ENCODE measurements at places on chromosomes 16 and 17.

- DNase-seq, result peak; percentile 57
Measured at GRCh38 chr16:67101311-67102082, 8.2 kb upstream of the PHAF1 start.

- no peak for DNase-seq
Measured at GRCh38 chr17:77719806-77720205, 238.7 kb upstream of the TNRC6C start.

DNA sequence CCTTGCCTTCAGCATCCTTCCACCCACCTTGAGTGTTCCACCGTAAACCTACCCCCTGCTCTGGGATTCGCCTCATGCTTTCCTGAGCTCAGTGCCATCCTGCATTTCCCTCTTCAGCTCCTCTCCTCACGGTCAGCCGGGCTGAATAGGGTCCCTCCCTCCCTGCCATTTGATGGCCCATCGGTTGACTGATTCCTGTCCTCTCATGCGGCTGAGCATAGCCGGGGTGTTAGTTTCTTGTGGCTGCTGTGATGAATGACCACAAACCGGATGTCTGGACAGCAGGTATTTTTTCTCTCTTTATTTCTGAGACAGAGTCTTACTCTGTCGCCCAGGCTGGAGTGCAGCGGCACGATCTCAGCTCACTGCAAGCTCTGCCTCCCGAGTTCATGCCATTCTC is 44.1 kb upstream of the MGAT5B start:
- no peak for DNase-seq

DNA sequence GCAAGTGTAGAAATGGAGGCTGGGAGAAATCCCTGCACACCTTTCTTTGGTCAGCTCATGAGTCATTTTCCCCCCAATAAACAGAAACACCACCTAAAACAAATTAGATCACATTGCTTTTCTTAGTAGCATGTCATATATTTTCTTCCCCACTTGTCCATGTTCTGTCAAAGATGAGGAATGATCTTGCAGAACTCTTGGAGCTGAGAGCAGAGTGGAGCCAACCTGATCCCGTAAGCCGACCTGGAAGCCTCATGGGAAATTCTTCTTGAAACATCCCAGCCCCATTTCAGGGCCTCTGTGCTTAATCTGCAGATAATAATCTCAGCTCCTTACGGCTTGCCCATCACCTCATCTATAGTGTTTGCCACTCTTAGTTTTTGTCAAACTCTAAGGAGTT is 284.6 kb upstream of the ELAC2 start:
- DNase-seq, result no peak

DNA sequence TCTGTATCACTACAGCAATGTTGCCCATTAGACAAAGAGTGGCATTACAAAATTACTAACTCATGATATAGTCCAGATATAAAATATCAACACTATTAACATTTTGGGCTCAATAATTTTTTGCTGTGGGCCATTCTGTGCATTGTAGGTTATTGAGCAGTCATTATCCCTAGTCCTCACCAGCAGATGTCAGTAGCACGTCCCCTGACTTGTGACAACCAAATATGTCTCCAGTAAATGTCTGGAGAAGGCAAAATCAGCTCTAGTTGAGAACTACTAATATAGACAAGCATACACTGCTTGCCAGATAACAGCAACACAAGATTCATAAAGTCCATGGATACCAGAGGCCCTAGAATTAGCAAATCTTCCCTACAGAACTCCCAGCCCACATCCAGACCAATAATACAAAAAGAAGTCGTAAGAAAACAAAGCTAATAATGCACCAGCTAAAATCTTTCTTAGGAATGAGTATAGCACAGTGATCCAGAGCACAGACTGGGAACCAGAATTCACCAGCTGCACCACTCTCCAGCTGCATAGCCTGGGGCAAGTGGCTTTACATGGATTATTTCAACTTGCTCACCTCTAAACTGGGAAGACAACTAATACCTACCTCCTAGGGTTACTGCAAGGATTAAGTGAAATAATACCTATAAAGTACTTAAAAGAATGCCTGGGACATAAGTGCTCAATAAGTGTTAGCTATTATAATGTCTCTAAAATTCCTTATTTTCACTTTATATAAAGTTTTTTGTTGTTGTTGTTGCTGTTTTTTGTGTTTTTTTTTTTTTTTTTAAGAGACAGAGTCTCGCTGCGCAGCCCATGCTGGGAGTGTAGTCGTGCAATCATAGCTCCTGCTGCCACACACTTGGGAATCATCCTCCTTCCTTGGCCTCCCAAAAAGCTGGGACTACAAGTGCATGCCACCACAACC is 23.7 kb downstream of the HELZ start:
- DNase-seq, result no peak

- DNase-seq, result no peak
Measured at GRCh38 chr16:630249-630814, 453 bp upstream of the WFIKKN1 start.

- no peak for DNase-seq
Measured at GRCh38 chr17:53629188-53629587, 193.5 kb upstream of the KIF2B start.

DNA sequence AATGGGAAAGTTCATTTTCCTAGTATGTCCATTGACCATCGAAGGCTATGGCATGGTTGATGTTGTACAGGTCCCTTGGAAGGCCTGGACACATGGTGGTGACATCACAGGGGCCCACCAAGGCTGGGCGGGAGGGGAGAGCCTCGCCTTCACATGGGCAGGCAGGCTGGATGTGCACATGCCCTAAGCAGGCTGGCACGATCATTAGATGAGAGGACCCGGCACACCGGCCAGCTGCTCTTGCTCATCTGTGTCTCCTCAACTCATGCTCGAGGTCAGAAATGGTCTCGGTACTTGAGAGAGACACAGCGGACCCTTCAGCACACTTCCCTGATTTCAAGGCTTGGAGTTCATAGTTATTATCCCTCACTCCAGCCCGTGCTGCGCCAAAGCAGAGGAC is 416.9 kb upstream of the ZFHX3 start:
- DNase-seq, result no peak

DNA sequence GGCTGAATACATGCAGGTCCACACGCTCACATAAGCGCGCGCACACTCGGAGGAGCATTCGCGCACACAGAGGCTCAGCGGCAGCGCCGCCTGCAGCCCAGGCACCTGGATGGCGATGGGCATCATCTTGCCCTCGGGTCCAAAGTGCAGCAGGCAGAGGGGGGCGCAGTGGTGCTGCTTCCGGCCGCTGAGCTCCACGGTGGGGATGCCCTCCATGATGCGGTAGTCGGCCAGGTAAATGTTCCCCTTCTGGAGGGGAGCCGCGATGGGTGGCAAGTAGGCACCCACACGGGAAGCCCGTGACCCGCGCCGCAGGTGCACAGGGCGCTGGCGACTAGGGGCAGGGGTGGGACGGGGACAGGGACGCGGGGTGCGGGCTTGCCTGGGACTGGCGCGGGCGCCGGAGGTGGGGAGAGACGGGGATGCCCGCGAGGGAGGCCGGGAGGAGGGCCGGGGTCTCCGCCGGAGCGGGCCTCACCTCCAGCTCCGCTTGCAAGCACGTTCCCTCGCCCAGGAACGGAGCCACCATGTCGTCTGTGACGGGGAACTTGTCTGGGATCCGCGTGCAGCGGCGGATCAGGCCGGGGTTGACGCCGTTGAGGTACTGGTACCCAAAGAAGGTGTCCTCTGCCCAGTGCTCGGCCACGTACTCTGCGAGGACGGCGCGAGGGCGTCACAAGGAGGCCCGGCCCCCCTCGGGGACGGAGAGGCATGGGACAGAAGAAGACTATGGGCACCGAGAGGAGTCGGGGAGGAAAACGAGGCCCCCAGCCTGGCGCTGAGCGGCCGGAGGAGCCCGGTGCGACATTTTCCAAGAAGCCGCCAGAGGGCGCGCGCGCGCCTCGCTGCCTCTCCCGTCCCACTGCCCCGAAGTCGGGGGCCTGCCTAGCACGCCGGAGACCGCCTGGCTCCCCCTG is 8.0 kb downstream of the ALOX12B start:
- DNase-seq, result peak; percentile 88

DNA sequence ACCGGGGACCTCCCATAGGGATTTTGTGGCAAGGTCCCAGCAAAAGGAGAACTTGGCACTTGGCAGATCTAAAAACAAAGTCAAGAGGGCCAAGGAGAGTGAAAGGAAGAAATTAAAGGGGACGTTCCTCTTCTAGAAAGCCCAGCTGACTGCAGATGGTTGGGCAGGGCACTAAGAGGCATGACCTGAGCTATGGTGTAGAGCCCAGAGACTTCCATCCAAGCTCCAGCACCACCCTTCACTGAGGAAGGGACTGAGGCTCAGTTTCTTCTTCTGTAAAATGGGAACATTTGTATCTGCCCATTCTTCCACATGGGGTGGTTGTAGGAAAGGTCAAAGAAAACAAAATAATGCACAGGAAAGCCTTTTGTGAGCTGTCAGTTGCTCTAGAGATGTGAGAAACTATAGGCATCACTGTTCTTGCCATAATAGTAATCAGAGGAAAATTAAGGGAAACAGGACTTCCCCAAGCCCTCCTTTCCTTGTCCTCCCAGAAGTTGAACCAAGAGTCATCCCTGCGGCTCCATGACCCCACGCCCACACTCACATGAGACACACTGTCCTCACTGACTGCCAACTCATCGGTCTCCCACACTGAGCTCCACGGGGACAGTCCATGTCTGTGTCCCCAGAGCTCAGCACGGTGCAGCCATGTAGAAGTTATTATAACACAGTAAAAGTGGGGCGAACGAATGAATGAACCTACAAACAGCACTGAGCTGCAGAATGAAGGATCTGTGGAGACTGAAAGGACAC is 10.4 kb downstream of the CD300LF start:
- DNase-seq, result no peak

GRCh38 chr16:46842192-46842895 is 11.4 kb upstream of the C16orf87 start:
- DNase-seq, result no peak

- DNase-seq, result no peak
Measured at GRCh38 chr16:84670063-84670462, 21.8 kb downstream of the KLHL36 start.

GRCh38 chr16:2092866-2093265 is 42.8 kb downstream of the PKD1 start:
- DNase-seq, result no peak

DNA sequence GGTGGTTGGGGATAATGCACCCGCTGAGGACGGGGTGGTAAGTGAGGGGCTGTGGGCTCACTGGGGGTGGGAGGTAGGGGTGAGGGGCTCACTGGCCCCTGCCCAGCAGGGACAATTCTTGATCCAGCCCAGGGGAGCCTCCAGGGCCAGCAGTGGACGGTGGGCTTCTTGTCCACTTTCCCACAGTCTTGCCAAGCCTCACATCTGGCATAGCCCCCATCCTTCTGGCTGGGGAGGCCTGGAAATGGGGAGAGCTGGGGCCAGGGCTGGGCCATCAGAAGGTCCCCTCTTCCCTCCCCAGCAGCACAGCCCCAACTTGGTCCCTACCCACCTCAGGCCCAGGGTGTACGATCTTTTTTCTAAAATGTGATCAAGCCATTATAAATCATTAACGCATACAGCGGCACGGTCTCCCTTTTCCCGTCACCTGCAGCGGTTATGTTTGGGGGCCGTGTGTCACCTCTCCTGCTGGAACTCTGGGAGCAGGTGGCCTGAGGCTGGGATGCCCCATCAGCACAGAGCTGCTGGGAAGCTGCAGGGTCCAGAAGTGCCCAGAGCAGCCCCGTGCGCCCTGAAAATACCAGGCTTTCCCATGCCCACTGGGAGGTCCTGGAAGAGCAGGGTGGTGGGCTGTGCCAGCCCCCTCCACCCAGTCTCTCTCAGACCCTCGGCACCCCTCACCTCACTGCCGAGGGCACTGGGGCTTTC is 7.2 kb upstream of the SETD6 start:
- no peak for DNase-seq

DNA sequence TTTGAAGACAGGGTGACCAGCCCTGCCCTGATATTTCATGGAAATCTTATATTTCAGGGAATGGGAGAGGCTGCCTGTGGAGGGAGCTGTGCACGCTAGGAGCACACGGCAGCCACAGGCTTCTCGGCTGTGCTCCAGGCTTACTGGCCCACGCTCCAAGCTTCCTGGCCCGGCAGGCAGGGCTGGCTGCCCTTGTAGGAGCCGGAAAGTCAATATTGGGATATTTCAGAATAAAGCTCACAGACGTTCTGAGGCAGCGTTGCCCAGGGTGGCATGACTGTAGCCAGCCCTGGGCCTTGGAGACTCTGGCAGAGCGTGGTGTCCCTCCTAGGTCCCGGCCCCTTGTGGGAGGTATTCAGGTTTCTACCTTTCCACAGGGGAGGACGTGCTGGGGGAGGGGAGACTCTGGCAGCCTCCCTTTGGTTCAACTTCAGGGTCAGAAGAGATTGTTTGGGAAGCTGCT is 95.6 kb downstream of the NPIPB11 start:
- DNase-seq, result no peak

- no peak for DNase-seq
Measured at GRCh38 chr17:39525801-39526506, 64.7 kb downstream of the CDK12 start.

GRCh38 chr17:77647531-77647930 is 311.0 kb upstream of the TNRC6C start:
- no peak for DNase-seq

DNA sequence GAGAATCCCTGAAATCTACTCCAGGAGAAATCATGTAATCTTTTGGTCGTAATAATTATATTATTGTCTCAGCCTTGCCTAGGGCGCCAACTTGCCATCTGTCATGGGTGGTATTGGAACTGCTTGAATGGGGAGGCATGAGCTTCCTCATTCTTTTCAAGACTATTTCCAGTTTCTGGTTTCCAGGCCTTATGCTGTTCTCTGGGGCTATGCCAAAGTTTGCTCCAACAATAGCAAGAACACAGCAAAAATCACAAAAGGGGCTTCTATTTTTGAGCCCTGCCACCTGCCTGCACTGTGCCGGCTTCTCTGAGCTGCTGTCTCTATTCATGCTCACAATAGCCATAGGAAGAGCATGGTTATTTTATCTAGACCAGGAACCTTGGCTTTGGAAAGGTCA is 111.7 kb downstream of the SPECC1 start:
- no peak for DNase-seq

DNA sequence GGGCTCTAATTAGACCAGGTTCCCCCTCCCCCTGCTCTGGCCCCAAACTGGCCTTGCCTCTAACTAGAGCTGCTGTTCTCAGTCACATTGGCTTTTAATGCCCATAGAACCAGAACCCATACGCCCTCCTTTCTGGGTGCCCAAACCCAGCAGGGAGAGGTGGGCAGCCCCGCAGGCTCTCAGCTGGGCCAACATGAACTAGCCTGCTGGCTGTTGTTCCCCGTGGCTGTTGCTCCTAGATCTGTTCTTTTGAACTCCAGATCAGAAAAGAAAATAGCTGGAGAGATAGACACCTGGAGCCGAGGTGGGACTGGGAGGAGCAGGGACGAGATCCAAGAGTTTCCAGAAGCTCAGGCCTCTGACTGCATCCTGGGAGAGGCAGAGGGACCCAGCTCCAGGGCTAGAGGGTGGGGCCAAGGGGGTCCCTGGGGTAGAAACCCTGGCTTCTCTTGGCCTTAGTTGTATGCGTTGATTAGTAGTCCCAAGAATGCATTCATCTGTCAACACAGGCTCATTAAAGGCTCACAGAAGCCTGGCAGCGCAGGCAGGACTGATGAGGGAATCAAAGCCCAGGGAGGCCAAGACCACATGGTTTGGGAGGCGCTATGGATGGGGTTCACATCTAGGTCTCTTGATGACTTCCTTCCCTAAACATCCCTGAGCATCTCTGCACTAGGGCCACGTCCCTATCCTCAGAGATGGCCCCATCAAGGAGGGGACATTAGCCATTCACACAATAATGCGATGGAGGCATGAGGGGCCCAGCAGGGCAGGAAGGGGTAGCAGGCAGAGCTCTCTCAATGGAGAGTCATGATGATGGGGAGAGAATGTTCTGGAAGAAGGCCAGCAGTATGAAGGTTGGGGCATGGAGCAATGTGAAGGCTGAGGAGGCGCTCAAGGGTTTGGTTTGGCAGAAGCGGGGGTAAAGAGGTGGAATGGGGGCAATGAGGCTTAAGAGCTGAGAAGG is 1.3 kb upstream of the CPSF4L start:
- no peak for DNase-seq

GRCh38 chr16:54538276-54538675 is 251.7 kb upstream of the IRX3 start:
- DNase-seq, result no peak
